ENCODE measurements at places on chromosomes 2 and 18.

DNA sequence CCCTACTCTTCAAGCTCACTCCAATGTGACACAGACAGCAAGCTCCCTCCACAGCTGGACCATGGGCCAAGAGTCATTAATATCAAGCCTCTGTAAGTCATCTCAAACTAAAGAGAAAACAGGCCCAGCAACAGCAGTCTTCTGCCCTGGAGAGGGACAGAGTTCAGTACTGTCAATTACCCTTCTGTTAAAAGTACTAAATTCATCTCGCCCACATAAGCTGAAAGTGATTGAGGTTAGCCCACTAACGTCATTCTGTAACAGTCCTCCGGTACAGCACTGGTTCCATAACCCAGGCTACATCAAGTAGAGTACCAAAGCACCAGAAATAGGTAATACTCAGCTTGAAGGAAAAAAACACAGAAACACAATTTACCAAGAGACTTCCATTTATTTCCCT, 25.9 kb downstream of the THADA start:
- no peak for DNase-seq

GRCh38 chr2:85705680-85706039, 11.5 kb downstream of the GNLY start:
- no peak for DNase-seq

- no peak for DNase-seq
These were observed 22.1 kb downstream of the TGFA start for GRCh38 chr2:70531419-70532086.

DNA sequence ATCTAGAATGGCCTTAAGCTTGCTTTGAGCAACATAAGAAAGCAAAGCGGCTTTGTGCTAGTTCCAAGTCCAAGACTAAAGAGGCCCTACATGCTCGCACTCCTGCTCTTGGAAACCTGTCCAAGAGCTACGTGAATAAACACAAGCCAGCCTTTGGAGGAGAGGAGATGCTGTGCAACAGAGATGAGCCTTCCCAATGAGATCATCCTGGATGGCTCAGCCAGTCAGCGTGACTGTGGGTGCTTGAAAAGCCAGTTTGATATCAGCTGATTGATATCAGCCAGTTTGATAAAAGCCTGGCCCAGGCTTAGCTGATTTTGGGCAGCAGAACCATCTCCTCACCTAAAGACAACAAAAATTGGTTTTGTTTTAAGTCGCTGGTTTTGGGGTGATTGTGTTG, 481.0 kb upstream of the DSEL start:
- no peak for DNase-seq

- DNase-seq = no peak
These were observed 193.4 kb downstream of the FHOD3 start for GRCh38 chr18:36490897-36491296.

- no peak for DNase-seq
These were observed 12.2 kb downstream of the SCN2A start for GRCh38 chr2:165251366-165251765.

GRCh38 chr2:71530641-71531332, 77.4 kb downstream of the DYSF start:
- no peak for DNase-seq

- no peak for DNase-seq
These were observed 8.5 kb upstream of the CYBRD1 start for GRCh38 chr2:171513719-171514160.

DNA sequence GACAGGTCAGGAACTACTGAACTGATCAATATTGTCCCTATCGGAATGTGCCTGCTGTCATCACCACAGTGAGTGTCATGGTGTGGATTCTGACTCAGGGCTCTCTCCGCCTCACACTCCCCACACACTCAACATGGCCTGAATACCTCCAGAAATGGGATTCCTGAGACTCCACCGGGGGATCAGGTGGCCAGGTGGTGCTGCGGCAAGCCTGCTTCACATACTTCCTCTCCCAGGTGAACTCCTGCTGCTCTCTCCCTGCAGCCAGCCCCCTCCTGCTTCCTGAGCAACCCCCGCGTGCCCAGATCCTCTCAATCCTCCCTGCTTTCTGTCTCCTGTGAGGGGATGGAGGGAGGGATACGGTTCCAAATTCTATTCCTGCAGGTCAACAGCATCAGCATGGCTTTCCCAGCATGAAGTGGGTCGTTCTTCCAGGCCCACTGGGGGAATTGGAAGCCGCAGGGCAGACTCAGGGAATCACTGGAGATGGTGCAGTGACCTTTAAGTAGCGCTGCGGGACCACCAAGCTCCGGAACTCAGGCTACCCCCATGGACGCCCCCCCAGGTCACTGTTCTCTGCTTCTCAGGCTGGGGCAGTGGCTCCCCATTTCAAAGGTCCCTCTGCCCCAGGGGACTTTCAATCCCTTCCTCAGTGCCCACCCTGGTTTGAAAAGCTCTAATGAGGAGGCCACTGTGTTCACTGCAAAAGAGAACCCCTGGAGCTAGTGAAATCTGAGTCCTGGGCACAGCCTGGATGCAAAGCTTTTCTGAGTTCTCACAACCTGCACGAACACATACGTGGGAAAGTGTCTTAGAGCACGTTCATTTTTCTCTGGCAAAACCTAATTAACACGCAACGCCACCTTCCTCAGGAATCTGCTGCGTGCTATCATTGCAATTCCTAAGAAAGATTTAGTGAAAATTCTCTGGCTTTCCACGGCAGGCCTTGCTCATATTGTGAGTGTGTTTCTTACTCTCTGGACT, 168.4 kb downstream of the ZFP36L2 start:
- no peak for DNase-seq

- no peak for DNase-seq
These were observed 125.5 kb downstream of the MARCHF4 start for GRCh38 chr2:216246766-216247165.

DNA sequence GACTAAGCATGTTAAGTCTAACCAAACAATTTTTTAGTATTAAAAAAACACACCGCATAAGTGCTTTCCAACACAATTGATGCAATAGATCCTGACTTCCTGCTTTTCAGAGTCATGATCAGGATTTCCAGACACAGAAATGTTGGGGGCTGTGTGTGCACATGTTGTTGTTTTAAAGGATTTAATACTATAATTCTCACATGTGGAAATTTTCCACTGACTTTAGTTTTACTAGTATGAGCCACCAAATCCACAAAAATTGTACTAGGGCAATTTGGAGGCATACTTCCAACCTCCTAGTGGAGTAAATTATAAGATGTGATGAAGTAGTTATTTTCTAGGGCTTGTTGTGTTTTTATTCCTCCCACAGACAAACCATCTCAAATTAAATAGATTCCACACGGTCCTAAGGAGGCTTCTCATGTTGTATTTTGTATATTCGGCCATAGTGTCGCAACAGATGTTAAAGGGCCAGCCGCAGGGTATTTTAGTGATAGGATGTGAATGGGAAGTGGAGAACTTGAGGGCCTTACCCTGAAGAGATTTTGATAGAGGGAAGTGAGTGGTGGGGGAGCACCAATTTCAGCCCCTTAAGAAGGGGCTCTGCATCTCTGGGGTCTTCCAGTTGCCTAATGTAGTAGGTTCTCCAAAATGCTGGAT, 108.9 kb upstream of the KLF7 start:
- no peak for DNase-seq

Measured in stimulated activated CD8-positive, alpha-beta memory T cell treated with anti-CD3 and anti-CD28 coated beads, Interleukin-12 subunit alpha, Interleukin-12 subunit beta, amount 100 ng/mL, for 4 hours (primary cell).